ENCODE measurements at places on chromosomes 1 and 21.
A peak's percentile ranks its signal among the peaks of the same experiment; 100 is the strongest.

DNA sequence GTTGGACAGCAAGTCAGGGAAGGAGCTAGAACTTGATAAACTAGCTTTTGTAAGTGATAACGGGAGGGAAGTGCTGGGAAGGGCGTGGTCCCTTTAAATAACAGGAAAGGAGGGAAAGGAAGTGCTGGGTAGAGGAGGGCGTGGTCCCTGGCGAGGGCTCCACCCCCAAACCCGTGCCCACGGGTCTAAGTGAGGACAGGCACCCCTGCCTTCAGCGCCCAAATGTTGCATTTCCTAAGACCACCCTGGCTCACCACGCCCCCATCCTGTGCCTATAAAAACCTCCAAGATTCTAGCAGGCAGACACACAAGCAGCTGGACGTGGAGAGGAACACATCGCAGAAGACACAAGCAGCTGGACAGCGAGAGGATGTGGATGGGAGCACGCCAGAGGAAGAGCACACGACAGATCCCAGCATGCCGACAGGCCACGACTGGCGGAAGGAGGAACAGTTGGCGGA lies 58.5 kb downstream of the PALMD start:
- DNase-seq = no peak

DNA sequence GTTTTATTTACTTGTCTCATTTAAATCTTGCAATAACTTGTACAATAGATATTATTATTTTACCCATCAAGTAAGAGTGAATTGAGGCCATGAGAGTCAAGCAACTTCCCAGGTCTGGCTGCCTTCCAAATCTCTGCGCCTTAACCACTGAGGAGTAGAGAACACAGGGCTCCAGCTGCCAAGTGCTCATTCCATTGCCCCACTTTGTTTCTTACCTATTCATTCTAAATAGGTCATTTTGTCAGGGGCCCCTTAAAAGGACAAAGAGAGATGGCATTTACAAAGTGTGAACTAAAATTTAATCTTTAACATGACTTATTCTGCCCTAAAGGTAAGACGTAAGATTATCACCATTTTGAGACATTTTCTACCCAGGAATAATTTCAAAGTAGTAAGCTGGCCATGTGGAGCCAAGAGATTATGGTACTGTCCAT lies 3.5 kb downstream of the PPP1R15B start:
- DNase-seq = peak; percentile 52

GRCh38 chr1:47840393-47841190 lies 156.6 kb downstream of the TRABD2B start:
- no peak for DNase-seq

GRCh38 chr1:65825741-65826140 lies 33.0 kb downstream of the PDE4B start:
- DNase-seq = no peak

GRCh38 chr1:221809091-221810029 lies 67.5 kb upstream of the DUSP10 start:
- no peak for DNase-seq

GRCh38 chr21:28445141-28445830 lies 547.4 kb downstream of the LTN1 start:
- DNase-seq = no peak

DNA sequence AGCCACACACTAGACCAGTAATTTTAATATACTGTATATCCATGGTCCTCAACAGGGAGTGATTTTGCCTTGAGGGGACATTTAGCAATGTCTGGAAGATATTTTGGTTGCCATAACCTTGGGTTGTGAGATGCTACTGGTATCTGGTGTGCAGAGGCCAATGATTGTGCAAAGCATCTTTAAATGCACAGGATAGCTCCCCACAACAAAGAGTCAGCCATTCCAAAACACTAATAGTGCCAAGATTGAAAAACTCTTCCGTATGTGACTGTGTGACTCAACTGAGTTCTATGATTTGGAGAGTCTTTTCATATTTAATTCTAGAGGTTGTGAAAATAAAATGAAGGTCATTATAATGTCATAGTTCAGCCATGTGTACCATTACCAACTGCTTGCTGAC lies 141.4 kb upstream of the CACYBP start:
- no peak for DNase-seq

DNA sequence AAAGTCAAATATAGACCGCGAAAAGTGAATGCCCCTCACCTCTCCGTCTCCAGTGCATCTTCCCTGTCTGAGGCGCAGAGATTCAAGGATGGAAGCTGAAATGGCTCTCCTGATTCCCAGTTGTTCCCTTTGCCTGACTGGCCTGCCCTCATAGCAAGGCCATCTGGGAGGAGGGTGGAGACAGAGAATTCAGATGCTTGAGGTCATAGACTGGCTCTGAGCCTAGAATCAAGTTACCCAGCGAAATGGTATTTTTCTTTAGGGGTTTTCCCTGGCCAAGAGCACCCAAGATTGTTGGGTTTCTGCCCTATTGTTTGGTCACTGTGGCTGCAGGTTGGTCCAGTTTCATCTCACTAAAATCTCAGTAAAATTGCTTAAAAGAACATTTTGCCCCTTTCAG lies 7.2 kb downstream of the METTL13 start:
- DNase-seq = no peak

DNA sequence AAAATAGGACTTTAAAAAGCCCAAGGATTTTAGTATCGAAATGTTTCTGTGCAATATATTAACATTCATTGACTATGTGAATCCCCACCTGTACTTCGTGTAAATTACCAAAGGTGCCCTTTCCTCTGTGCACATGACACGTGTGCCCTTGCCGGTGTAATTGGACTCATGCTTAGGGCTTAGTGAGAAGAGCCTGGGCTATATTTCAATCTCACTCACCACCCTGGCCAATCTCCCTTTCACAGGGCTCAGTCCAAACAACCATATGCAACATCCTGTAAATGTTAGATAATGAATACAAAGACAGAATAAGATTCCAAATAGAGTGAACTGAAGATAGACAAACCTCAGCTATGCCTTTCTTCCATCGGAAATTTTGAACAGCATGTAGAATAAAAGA lies 564.3 kb downstream of the USP25 start:
- DNase-seq = no peak

- no peak for DNase-seq
Measured at GRCh38 chr1:245378311-245378722, 223.5 kb downstream of the KIF26B start.
